Retina (tissue), 1 donor: ENCODE measurements at places on chromosomes 13 and 19.

DNA sequence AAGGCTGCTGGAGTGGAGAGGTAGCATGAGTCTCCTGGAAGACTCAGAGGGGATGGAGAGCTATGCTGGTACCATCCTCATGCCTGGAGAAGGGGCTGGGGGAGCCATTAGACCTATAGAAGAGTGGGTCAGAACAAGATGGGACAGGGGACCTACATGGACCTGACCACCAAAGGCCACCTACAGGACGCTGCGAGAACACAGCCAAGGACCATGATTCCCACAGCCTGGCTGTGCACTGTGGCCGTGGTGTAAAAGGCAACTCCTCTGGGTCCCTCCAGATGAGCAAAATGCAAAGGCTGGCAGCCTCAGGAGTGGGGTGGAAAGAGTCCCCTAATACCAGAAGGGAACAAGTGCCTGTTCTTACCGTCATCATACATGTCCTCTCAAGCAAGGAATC, 216.2 kb downstream of the SLC7A1 start:
- no peak for DNase-seq

- DNase-seq, result no peak
Observed at GRCh38 chr13:46571189-46571908, 18.4 kb downstream of the LRCH1 start.

- DNase-seq, result no peak
Observed at GRCh38 chr19:7251494-7251893, 42.7 kb downstream of the INSR start.

DNA sequence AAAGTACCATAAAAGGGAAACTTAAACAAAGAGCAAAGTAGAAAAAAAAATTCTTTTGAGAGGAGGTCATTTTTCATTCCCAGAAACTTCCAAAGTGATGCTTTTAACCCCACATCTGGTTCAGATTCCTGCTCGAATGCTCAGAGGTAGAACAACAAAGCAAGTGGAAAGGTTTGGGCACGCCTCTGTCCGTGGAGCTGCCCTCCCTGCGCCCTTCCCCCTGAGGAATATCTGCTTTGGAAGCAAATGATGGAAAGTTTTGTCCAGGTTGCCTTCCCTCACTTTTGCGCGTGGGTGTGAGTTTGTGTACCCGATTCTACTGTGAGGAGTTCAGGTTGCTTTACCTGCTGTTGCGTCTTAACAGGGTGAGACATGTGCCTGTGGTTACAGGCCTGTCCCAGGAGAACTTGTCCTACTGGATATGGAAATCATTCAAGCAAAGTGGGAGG, 110.2 kb downstream of the KLF5 start:
- no peak for DNase-seq
